ENCODE measurements at places on chromosomes 5 and 9.

GRCh38 chr9:109417054-109417453 is 81.1 kb downstream of the PTPN3 start:
- DNase-seq = no peak

DNA sequence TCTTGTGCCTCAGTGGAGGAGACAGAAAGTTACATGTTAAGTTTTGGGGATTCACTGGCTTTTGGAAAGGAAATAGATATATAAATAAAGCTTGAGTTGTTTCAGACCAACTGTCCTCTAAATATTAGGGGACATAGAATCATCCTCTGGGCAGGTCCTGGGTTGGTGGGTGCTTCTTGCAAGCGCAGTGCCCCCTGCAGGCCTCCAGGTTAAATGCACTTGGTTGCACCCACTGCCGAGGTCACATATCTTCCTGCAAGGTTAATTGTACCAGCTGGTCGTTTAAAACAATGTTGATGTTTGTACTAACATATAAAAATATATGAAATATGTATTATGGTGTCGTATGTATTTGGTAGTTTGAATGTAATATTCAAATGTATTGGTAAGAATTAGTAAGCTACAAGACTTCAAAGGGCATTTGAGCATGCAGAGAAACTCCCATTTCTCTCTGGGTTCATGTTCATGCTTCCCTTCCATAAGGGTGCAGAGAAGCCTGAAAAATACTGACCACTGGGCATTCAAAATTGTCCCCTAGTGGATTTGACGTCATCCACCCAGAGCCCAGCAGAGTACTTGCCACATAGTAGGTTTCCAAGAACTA is 87.0 kb downstream of the ZNF618 start:
- no peak for DNase-seq

- peak; percentile 15 for DNase-seq
Measured at GRCh38 chr9:93452710-93453046, 703 bp downstream of the FAM120AOS start.

- DNase-seq = no peak
Measured at GRCh38 chr9:83424831-83425230, 113.4 kb downstream of the FRMD3 start.

- DNase-seq = no peak
Measured at GRCh38 chr9:1528456-1528855, 478.3 kb downstream of the DMRT2 start.

GRCh38 chr5:168311061-168311566 is 19.7 kb downstream of the WWC1 start:
- no peak for DNase-seq

DNA sequence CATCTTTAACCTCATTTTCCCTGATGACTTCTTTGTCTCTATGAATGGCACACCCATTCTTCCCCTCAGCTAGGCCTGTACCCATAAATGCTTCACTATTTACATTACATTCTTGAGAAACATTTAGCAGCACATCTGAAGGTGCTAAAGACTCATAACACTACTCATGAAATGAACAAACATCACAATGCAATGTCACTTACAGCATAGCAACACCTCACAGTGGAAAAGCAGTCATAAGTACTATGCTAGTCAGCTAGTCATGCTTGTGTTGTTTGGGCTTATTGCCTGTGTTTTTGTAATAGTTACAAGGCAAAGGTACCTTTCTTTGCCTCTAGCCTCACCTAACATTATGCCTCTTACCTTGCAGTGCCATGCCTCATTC is 228.9 kb downstream of the KIAA0825 start:
- no peak for DNase-seq

DNA sequence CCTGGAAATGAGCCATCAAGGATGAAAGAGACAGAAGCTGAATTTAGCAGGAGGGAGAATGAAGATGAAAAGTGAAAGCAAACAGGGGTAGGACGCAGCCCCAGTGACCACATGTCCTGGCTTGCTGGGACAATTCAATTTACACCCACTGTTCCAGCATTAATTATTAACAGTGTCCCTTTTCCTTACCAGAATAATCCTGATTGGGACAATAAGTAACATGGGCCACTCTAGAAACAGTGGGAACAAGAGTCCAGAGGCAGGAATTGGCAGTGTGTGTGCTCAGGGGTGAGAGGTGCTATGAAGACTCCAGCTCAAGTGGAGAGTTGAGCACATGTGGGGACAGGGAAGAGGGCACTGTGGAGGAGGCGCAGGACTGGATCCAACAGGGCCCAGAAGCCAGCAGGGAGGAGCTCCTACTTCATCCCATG is 147.1 kb downstream of the C5orf15 start:
- DNase-seq = no peak

- no peak for DNase-seq
Measured at GRCh38 chr5:105506692-105507277, 1944.2 kb upstream of the NUDT12 start.

DNA sequence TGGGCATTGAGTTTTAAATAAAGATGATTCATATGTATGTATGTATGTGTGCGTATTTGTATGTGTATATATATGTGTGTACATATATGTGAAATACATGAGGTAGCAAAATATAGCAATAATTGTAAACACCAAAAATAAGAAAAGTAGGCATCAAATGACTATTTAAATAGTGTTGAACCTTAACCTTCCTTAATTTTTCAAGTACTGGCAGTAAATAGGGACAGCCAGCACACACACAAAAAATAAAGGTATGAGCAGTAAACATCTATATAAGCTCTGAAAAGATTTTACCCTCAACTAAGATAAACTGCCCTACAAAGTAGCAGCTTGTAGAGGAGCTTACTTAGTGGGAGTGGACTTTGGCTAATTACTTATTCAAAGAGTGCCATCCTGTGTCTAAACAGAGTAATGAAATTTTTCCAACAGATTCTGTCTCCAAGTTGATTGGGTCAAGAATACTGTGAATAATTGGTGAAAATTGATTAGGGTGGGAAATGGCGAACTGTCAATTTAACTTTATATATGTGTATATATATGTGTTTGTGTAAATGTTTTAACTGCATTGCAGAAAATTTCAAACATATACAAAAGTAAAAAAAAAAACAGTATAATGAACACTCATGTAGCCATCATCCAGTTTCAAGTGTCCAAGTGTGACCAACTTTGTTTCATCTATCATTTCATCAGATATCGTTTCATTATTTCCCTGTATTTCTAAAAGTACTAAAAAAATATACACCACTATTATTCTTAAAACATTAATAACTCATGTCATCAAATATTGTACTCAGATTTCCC is 2.0 kb upstream of the ADAMTS6 start:
- DNase-seq = no peak

DNA sequence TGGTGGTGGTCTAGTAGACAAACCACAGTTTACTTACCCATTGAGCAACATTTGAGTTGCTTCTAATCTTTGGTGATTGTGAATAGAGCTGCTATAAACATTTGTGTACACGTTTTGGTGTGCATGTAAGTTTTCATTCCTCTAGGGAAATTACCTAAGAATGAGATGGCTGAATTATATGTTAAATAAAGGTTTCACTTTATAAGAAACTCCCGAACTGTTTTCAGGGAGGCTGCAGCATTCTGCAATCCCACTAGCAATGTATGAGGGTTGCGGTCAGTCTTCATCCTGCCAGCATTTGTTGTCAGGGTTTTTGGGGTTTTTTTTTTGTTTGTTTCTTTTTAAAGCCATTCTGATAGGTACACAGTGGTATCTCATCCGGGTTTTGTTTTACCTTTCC is 45.7 kb upstream of the PPARGC1B start:
- DNase-seq = no peak

DNA sequence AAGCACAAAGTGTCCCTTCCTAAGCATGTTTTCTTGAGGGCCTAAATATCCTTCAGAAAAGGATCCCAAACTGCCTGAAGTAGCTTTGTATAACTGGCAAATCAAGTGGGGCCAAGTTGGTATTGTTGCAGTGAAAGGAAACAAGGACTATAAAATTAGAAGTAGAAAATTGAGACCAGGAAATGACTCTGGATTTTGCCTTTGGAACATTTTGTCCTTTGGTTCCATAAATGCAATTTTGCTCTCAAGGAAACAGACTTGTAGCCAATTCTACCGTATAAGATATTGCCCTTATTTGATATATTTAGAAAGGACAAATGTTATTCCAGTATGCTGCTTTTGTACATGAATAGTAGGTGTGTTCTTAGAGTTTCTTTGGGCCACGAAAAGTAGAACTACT is 34.4 kb downstream of the RABGAP1 start:
- no peak for DNase-seq

GRCh38 chr9:68974901-68975300 is 39.0 kb downstream of the PRKACG start:
- no peak for DNase-seq

- no peak for DNase-seq
Measured at GRCh38 chr5:177601126-177601525, 1.2 kb downstream of the B4GALT7 start.

GRCh38 chr9:123162360-123162759 is 106.0 kb downstream of the STRBP start:
- DNase-seq = no peak

- DNase-seq = no peak
Measured at GRCh38 chr9:127613583-127613954, 1.5 kb downstream of the STXBP1 start.

- DNase-seq = no peak
Measured at GRCh38 chr5:128701301-128701700, 163.3 kb upstream of the FBN2 start.

- DNase-seq = no peak
Measured at GRCh38 chr5:179149278-179149677, 89.1 kb downstream of the ZNF354C start.

- DNase-seq = no peak
Measured at GRCh38 chr5:77409870-77410621, 82.1 kb downstream of the WDR41 start.

GRCh38 chr5:110335361-110336066 is 391.0 kb downstream of the TMEM232 start:
- DNase-seq = no peak

- no peak for DNase-seq
Measured at GRCh38 chr5:167870055-167870454, 421.4 kb upstream of the WWC1 start.

- DNase-seq = no peak
Measured at GRCh38 chr9:130713286-130713960, 19.8 kb downstream of the EXOSC2 start.

DNA sequence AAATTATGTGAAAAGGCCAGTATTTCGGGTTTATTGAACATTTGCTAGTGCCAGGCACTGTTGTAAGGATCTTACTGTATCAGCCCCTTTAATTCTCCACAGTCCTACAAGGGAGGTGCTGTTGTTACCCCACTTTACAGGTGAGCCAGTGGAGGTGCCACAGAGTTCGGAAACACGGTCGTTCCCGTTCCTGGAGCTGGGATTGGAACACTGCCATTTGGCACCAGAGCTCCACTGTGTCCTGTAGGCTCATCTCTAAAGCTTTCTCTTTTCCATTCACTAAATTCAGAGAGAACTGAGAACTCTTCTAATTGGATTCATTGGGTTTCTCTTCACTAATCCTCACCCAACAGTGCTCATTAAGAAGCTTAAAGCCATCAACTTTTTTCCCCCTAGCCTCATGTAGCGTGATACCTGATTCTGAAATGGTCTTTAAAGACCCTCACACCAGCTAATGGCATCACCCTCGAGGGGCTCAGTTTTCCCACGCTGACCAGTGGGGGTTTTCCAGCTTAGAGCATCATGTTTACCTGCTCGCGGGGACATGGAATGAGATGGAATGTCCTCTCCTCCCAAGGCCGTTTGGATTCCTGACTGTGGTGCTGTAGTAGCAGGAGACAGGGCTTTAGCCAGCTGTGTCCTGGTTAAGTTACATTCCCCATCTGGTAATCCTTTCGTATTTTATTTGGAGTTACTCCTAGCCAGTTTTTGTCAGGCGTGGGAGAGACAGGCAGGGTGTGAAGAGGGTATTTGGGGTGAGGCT is 5.8 kb downstream of the ERGIC1 start:
- no peak for DNase-seq

- no peak for DNase-seq
Measured at GRCh38 chr5:67286006-67286405, 89.4 kb upstream of the CD180 start.

DNA sequence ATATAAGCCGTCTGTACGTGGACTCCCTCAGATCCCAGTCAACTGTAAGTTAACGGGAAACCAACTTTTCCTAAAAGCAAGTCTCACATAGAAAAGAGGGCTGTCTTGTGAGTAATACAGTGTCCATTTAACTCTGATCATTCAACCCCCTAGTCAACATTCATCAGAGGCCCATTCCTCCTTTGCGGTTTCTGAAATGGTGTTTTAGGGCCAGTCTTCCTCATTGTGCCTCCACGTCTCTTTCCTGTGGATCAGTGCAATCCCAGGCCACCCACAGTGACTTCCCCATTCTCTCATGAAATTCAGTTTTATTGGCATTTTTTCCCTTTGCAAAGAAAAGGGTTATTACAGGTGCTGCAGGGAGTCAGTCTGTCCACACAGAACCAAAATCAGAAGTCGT is 261.8 kb downstream of the NR3C1 start:
- DNase-seq = no peak

- no peak for DNase-seq
Measured at GRCh38 chr5:72559866-72560766, 52.9 kb upstream of the ZNF366 start.

- DNase-seq = no peak
Measured at GRCh38 chr5:136802383-136802782, 437.0 kb upstream of the TRPC7 start.

DNA sequence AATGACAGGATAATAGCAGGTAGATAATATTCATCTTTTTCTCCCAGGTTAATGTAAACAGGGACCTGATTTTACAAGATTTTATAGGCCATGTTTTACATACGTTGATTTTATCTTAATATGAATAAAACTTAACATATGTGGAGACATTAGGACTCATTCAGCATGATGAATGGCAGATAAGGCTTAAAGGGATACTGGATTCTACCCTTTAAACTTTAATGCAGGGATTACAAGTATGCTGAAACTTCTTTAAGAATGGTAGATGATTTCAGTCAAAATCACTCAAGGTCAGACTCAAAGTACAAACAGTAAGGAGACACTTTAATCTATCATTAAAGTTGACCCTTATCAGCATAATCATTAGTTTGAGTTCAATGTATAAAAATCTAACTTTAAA is 274.5 kb upstream of the IZUMO3 start:
- no peak for DNase-seq

DNA sequence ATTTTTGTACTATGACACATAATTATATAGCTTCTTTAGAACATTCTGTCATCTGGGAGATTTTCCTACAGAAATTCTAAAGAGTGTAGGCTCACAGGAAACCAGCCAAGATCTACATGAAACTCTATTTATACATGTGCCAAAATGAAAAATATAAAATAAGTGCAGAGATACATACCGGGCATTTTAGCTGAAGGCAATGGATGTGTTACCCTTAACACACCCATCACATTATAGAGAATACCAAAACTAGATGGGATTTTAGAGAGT is 125.9 kb downstream of the TRIM32 start:
- no peak for DNase-seq
